CD4-positive, alpha-beta T cell treated with Interleukin-21 for 1 hour (primary cell): ENCODE measurements at places on chromosomes 11 and 22.

GRCh38 chr11:89521294-89521693 is 30.1 kb upstream of the NOX4 start:
- no peak for DNase-seq

DNA sequence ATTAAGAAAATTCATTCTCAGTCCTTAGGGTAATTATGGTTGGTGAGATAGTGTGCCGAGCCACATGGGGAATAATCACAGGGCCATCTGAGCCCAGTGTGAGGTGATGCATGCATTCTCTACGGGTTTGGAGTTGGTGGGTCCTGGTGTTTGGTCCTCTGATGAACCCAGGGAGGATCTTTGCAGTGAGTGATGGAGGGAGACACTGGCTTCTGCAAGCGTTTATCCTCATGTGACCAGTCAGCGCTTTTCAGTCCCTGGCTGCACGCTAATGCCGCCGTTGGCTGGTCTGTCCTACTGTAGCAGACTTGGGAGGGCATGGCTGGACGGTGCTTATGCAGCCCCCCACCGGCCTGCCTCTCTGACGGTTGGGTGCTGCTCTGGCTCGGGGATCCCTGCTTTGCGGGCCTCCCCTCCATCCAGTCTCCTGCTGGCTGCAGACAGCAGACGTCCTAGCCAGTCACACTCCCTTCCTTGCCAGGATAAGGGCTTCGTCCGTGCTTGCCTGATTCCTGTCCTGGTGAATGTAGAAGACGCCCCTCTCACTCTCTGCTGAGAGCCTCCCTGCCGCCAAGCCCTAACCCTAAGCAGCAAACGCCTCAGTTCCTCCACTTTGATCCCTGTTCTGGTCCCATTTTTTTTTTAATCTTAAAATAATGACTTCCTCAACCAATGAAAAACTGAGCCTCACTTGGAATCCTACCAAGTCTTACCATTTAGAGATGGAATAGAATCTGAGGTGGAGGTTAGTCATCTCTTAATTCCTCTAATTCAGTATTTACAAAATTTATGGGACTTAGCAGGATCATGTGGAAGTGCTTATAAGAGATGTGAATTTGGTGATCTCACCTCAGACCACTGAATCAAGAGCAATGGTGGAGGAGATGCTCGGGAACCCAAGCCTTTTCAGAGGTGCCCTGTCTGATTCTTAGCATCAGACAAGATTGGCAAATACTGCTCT is 143.7 kb upstream of the SORL1-AS1 start:
- no peak for DNase-seq

DNA sequence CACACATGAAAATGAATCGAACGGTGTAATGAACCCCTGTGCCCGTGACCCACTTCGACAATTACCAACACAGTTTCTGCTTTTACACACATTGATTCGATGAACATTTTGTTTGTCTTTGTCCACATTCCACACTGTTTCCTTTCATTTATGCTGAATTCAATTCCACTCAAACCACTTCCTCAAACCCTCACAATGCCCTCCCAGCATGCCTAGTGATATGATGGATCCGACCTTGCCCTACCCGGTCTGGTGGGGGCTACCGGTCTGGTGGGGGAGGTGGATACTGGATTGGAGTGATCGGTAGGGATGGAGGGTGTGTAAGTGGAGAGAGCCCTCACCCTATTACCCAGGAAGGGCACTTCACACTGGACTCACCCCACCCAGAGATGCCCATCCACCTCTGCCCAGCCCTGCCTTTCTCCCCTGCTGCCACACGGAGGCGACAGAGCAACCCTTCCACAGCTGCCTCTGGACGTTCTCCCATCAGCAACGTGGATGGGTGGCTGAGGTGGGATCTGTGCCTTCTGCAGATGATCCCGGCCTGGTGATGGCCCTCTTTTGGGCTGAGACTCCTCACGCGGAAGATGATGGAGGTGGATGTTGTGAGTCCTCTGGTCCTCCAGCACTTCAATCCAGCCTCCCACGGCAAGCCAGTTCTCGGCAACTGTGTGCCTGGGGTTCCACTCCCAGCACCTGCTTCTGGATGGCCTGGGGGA is 33.0 kb upstream of the P2RY2 start:
- DNase-seq: peak; percentile 42

GRCh38 chr11:124277207-124277606 is 21.0 kb downstream of the OR8G5 start:
- DNase-seq: no peak

- DNase-seq: no peak
These were observed 122.1 kb downstream of the FCHSD2 start for GRCh38 chr11:73019996-73020395.

- DNase-seq: no peak
These were observed 263.7 kb upstream of the CADM1 start for GRCh38 chr11:115767883-115768282.

DNA sequence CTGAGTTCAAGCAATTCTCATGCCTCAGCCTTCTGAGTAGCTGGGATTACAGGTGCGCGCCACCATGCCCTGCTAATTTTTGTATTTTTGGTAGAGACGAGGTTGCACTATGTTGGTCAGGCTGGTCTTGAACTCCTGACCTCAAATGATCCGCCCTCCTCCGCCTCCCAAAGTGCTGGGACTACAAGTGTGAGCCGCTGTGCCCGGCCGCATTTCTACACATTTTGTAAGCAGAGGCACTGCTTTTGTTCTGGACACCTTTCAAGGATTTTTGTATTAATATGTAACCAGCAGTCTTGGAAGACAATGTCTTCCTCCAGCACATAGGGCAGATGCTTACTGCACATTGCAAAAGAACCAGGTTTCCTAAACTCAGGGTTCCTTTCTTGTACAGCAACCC is 11.4 kb upstream of the VSIG10L2 start:
- no peak for DNase-seq

DNA sequence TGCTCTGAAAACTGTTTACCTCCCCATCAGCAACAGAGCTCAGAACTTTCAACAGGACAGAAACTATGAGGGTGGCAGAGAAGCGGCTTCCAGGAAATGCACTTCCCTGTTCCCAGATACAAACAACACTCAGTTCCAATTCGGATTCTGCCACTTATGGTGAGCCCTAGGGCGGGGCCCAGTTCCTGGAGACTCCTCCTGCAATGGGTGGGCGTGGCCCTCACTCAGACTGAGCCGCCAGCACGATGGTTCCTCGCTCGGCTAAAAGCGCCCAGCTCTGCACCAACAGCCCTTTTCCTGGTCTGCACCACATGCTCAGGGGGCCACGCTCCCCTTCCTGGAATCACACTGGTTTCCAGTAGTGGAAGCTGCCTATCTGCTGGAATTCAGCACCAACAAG is 314.1 kb downstream of the CTTN start:
- no peak for DNase-seq

GRCh38 chr22:24424901-24425775 is 2.3 kb upstream of the ADORA2A start:
- DNase-seq: no peak

GRCh38 chr11:79438631-79439409 is 2.0 kb downstream of the TENM4 start:
- DNase-seq: no peak

- no peak for DNase-seq
These were observed 12.6 kb downstream of the DIXDC1 start for GRCh38 chr11:111949519-111950426.

DNA sequence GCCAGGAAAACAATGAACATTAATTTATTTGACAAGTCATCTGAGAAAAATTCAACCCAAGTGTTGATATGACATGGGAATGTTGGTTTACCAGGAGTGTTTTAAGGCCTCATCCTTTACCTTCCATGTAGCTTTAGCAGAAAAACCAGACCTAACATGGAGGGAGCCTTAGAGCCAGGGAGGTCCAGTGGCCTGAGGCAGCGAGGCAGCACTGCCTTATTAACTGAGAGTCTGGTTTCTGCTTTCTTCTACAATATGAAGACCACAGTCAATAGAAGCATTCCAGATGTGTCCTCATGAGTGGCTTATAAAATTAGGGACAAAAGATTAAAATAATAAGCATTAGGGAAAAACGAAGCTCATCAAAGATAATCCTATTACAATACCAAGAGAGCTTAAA is 61.5 kb downstream of the DKK3 start:
- DNase-seq: no peak

GRCh38 chr11:108866781-108867180 is 201.9 kb downstream of the DDX10 start:
- DNase-seq: no peak

- DNase-seq: no peak
These were observed 340.7 kb downstream of the MIAT start for GRCh38 chr22:26998129-26998528.

- DNase-seq: no peak
These were observed 775.0 kb upstream of the API5 start for GRCh38 chr11:42536611-42537360.

GRCh38 chr22:36184433-36185025 is 17.1 kb downstream of the APOL4 start:
- no peak for DNase-seq

GRCh38 chr22:46584081-46584921 is 35.9 kb upstream of the GRAMD4 start:
- DNase-seq: no peak

- no peak for DNase-seq
These were observed 19.6 kb downstream of the PPFIBP2 start for GRCh38 chr11:7533199-7534041.

DNA sequence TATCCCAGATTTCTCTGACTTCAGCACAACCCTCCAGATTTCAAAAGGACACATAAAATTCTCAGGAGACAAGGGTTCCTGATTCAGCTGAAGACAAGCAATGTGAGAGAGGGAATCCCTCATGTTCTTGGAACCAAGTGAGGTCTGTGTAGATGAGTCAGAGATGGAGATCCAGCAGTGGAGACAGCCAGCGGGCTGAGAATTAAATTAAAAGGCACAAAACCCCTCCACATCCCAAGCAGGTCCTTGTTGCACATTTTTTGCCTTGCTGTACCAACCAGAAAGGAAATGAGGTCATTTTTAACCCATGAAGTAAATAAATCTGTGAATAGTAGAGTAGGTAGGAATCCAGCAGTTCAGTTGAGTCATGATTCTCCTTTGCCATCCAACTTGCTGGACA is 9.7 kb downstream of the MTNR1B start:
- DNase-seq: no peak
